Activated CD4-positive, alpha-beta T cell treated with anti-CD3 and anti-CD28 coated beads, Interleukin-2, amount 50 U/mL, for 16 hours (primary cell): ENCODE measurements at places on chromosomes 4 and X.

- no peak for DNase-seq
Observed at GRCh38 chr4:183639291-183639690, 19.7 kb downstream of the RWDD4 start.

- no peak for DNase-seq
Observed at GRCh38 chr4:65651751-65652150, 18.5 kb downstream of the EPHA5 start.

GRCh38 chr4:158356301-158356700 is 146.0 kb downstream of the TMEM144 start:
- DNase-seq: no peak

- DNase-seq: no peak
Observed at GRCh38 chrX:98194036-98194435, 1310.3 kb downstream of the RPA4 start.
